ENCODE measurements at places on chromosomes 6 and 20.

DNA sequence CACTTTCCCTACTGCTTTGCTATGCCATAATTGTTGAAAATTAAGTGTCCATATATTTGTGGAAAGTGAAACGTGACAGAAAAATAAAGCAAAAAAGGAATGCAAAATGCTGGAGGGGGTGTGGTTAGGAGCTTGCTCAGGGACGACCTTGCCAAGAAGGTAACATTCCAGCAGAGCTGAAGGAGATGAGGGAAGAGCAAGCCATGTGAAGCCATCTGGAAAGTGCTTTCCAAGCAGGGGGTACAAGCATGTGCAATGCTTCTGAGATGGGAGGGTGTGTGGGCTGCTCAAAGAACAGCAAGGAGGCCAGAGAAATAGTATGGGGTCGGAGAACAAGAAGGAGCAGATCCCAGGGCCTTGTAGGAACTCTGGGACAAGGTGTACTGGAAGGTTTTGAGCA lies 161.7 kb downstream of the ISM1 start:
- no peak for DNase-seq

DNA sequence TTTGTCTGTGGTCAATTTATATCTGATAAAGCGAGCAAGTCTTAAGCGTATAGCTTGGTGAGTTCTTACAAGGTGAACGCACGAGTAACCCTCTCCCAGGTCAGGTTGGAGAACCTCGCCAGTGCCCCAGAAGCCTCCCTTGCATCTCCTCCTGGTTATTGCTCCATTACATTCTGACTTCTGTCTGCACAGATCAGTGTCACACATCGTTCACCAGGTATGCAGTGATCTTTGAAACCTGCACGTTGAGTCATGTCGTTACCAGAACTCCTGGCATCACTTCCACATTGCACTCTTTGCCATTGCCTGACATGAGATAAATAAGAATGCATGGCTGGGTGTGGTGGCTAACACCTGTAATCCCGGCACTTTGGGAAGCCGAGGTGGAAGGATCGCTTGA lies 44.2 kb downstream of the AKAP12 start:
- DNase-seq = no peak

DNA sequence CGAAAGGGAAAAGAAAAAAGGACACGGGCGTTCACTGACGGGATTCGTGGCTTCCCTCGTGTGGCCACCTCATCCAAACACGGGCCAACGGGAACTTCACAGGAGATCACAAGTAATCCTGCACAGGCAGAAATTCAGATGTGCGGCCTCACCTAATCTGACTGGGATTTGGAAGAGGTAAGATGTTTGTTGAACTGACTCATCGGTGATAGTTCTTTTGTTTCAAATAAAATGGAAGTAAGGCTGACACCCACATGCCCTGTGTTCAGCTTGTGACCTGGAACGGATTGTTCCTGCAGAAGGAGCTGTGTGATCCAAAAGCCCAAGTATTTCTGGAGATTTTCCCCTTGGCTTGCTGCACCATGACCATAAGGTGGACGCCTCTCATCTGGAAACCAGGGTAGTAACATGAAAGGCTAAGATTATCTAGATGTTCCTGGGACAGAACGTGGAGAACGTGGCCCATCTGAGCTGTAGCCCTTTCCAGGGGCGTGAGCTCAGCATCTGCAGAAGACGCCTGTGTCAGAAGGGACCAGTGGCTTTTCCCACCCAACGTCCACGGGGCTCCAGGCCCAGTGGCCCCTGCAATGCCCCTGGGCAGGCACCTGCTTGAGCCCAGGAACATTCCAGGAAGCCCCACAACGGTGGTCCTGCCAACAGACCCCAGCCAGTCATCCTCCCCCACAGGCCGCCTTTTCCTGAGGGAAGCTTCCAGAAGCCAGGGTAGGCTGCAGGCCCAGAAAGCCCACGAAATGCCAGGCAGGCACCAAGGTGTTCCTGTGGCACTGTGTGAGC lies 39.7 kb downstream of the DLL1 start:
- no peak for DNase-seq

DNA sequence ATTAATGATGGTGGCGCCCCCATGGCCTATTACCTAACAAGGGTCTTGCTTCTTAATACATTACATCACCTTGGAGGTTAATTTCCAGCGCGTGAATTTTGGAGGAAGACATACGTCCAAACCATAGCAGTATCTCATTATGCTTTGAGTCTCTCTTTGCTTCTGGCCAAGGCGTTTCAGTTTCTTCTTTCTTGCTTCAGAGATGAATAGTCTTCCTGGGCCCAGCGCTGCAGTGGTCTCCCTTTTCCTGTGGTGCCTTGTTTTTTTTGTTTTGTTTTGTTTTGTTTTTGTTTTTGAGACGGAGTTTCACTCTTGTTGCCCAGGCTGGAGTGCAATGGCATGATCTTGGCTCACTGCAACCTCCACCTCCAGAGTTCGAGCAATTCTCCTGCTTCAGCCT lies 268.4 kb downstream of the SOX4 start:
- DNase-seq = no peak

DNA sequence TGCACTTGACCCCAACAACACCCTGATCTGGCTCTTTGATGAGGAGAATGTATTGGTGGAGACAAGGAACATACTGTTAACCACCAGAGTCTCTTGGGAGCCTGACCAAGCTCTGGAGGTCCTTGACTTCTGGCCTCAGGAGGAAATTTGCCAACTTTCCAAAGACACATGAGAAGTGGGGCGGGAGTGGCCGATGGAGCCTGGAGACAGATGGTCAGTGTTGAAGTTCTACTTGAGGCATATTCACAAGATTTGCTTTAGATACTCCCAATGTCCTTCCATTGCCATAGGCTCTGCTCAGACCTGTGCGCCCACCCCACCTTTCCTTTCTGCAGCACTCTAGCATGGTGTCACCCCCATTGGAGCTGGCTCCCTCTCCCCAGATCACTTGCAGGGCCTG lies 241.0 kb downstream of the SLC24A3 start:
- DNase-seq = no peak

GRCh38 chr6:124669713-124670480 lies 292.3 kb upstream of the RNF217 start:
- no peak for DNase-seq
